Heart right ventricle (tissue), 16 donors: ENCODE measurements at places on chromosomes 1 and 21. TPM values are rescaled to one million over a fixed set of nuclear protein-coding genes. Genes with fewer than 3 reads are reported as not detected.
A peak's percentile ranks its signal among the peaks of the same experiment; 100 is the strongest.

Gene TESK2
- total RNA-seq = 1.5 TPM

- H3K36me3 ChIP-seq = no peaks in the 10 kb centered on the region
- no peak overlapping the region for H3K27ac ChIP-seq
- no peak overlapping the region for H3K4me3 ChIP-seq
- no peaks in the 10 kb centered on the region for H3K27me3 ChIP-seq
Observed at GRCh38 chr1:188463919-188464318, 1635.2 kb downstream of the PLA2G4A start.

Gene SLAMF6
- 0.10 TPM for total RNA-seq

DNA sequence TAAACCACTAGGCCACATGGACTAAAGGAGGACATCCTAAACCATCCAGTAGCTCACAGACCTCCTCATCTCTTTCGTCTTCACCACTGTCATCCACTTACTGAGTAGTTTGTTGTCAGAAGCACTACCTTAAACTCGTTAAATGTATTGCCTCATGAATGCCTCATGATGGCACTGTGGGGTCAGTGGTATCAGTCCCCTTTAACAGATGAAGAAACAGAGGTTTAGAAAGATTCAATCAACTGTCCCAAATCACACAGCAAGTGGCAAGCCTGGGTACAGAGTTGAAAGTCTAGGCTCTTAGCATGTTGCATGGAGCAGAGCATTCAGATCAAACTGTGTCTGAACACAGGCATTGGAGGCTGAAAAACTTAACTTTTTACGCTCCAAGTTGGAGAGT is 183.6 kb upstream of the KIAA0040 start:
- no peak overlapping the region for H3K4me3 ChIP-seq
- DNase-seq = no peak
- no peaks in the 10 kb centered on the region for H3K27me3 ChIP-seq

Gene HHAT
- total RNA-seq = 2.6 TPM

GRCh38 chr1:63143482-63143881 is 178.9 kb upstream of the FOXD3 start:
- H3K4me1 ChIP-seq = no peaks in the 10 kb centered on the region
- no peak overlapping the region for H3K4me3 ChIP-seq
- H3K27ac ChIP-seq = no peak overlapping the region
- no peak for DNase-seq
- no peaks in the 10 kb centered on the region for H3K36me3 ChIP-seq

Gene DEDD
- 29.1 TPM for total RNA-seq

- no peaks in the 10 kb centered on the region for H3K27me3 ChIP-seq
- no peaks in the 10 kb centered on the region for H3K4me1 ChIP-seq
- H3K36me3 ChIP-seq = no peaks in the 10 kb centered on the region
- no peak overlapping the region for H3K27ac ChIP-seq
Observed at GRCh38 chr1:187236676-187237075, 407.9 kb downstream of the PLA2G4A start.

Gene CELA3A
- 3.9 TPM for total RNA-seq

DNA sequence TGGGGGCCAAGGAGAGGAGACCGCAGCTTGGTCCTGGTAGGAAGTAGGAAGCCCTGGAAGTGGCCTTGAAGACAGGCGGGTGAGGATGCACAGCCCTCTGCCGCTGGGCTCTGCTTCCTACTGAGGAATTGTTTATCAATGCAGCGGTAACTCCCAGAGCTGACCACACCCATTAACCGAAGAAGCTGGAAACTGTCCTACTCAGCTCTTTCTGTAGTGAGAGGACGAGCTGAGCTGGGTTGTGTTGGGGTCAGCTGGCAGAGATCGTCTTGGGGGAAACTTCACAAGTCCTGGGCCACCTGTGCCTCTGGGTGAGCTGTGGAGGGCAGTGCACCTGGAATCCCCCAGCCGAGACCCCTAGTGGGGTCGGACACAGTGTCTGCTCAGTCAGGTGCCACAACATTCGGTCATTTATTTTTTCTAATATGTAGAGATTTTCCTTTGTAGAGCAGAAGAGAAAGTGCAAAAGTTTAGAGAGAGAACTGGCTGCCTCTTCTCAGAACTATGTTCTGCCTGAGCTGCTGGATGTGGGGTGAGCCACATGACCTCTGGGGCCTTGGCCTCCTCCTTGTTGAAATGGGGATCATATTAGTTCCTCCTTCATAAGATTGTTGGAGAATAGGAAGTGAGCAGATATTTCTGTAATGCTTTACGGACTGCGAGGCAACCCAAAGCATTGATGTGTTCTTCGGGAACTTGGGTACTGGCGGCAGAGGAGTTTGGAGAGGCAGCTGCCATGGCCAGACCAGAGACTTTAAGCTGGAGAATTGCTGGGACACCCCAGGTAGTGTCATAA is 3.6 kb downstream of the NECAP2 start:
- no peak for DNase-seq
- peaks cover 42% of the 10 kb centered on the region for H3K4me1 ChIP-seq
- no peaks in the 10 kb centered on the region for H3K27me3 ChIP-seq
- H3K27ac ChIP-seq = peak overlapping the region; percentile 38
- no peak overlapping the region for H3K4me3 ChIP-seq

GRCh38 chr1:101739826-101740330 is 256.8 kb downstream of the OLFM3 start:
- DNase-seq = no peak
- H3K4me1 ChIP-seq = no peaks in the 10 kb centered on the region
- no peaks in the 10 kb centered on the region for H3K36me3 ChIP-seq
- H3K4me3 ChIP-seq = no peak overlapping the region

- no peak overlapping the region for H3K4me3 ChIP-seq
- no peak for DNase-seq
- no peaks in the 10 kb centered on the region for H3K4me1 ChIP-seq
- H3K36me3 ChIP-seq = no peaks in the 10 kb centered on the region
- no peak overlapping the region for H3K27ac ChIP-seq
Observed at GRCh38 chr1:173663159-173663558, 6.5 kb downstream of the ANKRD45 start.

Gene LEFTY1
- total RNA-seq = not detected

DNA sequence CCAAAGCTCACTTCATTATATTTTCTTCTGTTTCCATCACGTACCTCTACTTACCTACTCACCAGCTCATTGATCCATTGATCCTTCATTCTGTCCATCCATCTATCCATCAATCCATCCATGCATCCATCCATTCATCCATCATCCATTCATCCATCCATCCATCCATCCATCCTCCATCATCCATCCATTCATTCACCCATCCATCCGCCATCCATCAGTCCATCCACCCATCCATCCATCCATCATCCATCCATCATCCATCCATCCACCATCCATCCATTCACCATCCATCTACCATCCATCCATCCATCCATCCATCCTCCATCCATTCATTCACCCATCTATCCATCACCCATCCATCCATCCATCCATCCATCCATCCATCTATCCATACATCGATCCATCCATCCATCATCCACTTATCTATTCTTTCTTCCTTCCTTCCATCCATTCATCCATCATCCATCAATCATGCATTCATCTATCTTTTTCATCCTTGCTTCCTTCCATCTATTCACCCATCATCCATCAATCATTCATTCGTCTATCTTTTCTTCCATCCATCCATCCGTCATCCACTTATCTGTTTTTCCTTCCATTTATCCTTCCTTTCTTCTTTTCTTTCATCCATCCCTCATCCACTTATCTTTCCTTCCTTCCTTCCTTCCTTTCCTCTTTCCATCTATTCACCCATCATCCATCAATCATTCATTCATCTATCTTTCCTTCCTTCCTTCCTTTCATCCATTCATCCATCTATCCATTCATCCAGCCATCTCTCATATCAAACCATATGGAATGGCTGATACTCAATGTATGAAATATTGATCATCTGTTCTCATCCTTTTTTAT is 35.3 kb upstream of the ACTRT2 start:
- H3K27ac ChIP-seq = no peak overlapping the region
- H3K27me3 ChIP-seq = no peaks in the 10 kb centered on the region
- DNase-seq = no peak
- H3K4me3 ChIP-seq = no peak overlapping the region

DNA sequence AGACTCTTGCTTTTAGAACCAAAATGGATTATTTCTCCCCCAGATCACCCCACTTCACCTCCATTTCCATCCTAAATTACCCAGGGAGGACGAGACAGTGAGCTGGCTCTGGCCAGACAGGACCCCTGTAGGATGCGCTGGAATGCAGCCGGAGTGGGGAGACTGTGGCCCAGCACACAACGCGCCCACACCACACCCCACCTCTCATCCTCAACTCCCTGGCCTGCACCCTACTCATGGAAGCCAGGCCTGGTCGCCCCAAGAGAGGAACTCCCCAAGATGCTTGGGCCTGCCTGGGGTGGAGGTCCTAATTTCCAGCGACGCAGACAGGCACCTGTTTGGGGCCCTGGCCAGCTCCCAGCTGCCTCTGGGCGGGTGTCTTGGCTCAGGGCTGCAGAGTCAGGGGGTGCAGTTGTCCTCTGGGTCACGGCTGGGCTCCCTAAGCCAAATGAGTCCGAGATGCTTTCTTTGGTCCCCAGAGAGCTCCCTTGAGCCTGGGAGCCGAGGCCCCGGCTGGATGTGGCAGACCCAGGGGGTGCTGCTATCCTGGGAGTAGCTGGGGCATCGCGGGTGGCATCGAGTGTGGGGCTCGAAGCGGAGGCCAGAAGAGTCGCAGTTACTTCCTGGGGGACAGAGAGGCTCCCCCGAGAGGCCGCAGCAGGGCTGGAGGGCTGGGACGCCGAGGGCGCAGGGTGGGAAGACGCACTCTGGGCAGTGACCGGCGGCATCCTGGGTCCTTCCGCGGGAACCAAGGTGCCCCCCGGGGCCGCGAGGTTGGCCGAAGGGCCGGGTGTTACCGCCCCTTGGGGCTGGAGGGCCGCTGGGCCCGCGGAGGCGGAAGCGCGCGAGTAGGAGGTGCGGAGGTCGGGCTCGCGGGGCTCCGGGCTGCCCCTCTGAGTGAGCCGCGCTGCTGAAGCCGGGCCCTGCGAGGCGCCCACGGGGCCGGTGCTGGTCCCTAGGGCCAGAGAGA is 10.4 kb downstream of the CLEC20A start:
- H3K27me3 ChIP-seq = no peaks in the 10 kb centered on the region
- peak overlapping the region; percentile 25 for H3K4me3 ChIP-seq
- peaks cover 2% of the 10 kb centered on the region for H3K4me1 ChIP-seq
- no peak for DNase-seq
- no peak overlapping the region for H3K27ac ChIP-seq

DNA sequence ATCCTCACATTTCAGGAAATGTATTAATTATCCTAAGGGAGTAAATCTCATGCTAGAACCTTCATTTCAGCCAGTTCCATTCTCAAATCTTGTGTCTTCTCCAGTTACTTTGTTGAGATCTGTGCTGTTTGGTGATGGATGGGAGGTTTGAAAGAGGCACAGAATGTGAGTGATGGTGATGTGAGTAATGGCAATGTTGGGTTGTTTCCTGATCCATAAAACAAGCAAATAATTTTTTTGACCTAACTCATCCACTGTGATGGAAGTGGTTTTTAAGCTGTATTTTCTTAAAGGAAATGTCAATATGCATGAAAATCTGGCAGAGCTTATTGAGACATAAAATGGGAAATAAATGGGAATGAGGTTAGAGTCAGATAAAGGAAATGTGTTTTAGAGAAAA is 214.7 kb downstream of the CHRM3 start:
- no peaks in the 10 kb centered on the region for H3K27me3 ChIP-seq
- no peak overlapping the region for H3K27ac ChIP-seq
- DNase-seq = no peak
- H3K4me3 ChIP-seq = no peak overlapping the region

DNA sequence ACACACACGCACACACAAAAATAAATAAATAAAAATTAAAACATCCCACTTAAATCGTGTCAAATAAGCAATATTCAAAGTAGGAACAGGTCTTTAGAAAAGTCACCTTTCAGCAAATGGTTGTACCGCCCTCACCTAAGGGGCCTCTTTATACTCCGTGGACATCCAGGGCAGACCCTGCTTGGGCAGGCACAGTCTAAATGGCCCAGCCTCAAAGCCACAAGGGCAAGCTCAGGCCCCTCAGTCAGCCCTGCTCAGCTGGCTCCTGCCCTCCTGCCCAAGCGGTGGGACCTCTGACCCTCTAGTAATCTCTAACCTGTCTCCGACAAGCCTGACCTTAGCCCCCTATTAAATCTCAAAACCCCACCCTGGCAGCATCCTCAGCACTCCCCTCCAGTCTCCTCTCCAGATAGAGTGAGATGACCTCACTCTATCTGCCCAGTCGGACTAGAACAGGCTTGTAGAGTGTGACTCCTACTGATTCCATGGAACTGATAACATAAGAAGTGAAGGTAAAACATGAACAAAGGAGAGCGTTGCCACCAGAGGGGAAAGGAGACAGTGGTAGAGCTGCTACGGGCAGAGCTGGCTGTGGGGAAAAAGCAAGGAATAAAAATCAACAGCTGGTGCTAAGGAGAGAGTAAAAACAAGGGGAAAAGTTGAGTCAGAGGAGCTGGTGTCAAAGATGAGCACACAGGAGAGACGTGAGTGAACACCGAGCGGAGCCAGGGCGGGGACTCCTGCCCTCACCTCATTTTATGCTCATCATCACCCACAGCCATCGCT is 36.0 kb downstream of the SIPA1L2 start:
- no peaks in the 10 kb centered on the region for H3K36me3 ChIP-seq
- H3K4me1 ChIP-seq = peaks cover 47% of the 10 kb centered on the region
- H3K4me3 ChIP-seq = no peak overlapping the region
- no peaks in the 10 kb centered on the region for H3K27me3 ChIP-seq

- H3K27me3 ChIP-seq = no peaks in the 10 kb centered on the region
- H3K36me3 ChIP-seq = no peaks in the 10 kb centered on the region
- DNase-seq = no peak
- H3K27ac ChIP-seq = no peak overlapping the region
Observed at GRCh38 chr1:156221986-156222692, 9.3 kb downstream of the PMF1 start.

GRCh38 chr21:40564318-40564717 is 282.6 kb downstream of the DSCAM start:
- no peaks in the 10 kb centered on the region for H3K36me3 ChIP-seq
- H3K27ac ChIP-seq = no peak overlapping the region
- DNase-seq = no peak
- no peak overlapping the region for H3K4me3 ChIP-seq
- peaks cover 9% of the 10 kb centered on the region for H3K27me3 ChIP-seq
- H3K4me1 ChIP-seq = no peaks in the 10 kb centered on the region

DNA sequence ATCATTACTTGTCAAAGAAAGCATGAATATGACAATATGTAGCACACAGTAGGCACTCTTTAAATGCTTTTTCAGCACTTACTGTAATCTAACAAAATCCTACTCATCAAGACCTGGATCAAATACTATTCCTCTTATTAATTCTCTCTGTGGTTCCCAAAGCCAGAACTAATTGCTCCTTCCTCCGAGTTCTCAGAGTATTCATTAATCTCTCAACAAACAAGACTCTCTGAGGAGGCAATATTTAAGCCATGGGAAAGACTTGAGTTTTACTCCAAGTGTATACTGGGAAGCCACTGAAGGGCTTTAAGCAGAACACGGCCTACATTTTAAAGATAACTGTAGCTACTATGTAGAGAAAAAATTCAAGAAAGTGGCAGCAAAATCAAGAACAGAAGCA is 79.7 kb downstream of the ENAH start:
- no peak overlapping the region for H3K27ac ChIP-seq
- H3K36me3 ChIP-seq = no peaks in the 10 kb centered on the region
- no peak for DNase-seq
- no peaks in the 10 kb centered on the region for H3K27me3 ChIP-seq

- H3K4me1 ChIP-seq = no peaks in the 10 kb centered on the region
- H3K27ac ChIP-seq = no peak overlapping the region
- no peaks in the 10 kb centered on the region for H3K36me3 ChIP-seq
- no peaks in the 10 kb centered on the region for H3K27me3 ChIP-seq
- H3K4me3 ChIP-seq = no peak overlapping the region
- DNase-seq = no peak
Observed at GRCh38 chr1:184685116-184685515, 69.5 kb downstream of the EDEM3 start.

Gene GNG12
- total RNA-seq = 32.0 TPM
